NCI-H460 (cell line): ENCODE measurements at places on chromosomes 12 and 14. TPM values are rescaled to one million over a fixed set of nuclear protein-coding genes. Genes with fewer than 3 reads are reported as not detected.

The LHX5 gene
- 0.22 and 0.40 TPM in 2 replicates for total RNA-seq

The KRT83 gene
- 1.4 and 1.7 TPM in 2 replicates for total RNA-seq

The AMN gene
- total RNA-seq: 0.20 and 0.29 TPM in 2 replicates

The ENTPD5 gene
- total RNA-seq: 12.6 and 13.8 TPM in 2 replicates

The SLC25A47 gene
- not detected in 2 replicates for total RNA-seq

The FRMD6 gene
- total RNA-seq: 90.8 and 93.8 TPM in 2 replicates

The DICER1 gene
- total RNA-seq: 32.8 and 43.7 TPM in 2 replicates

The RAPGEF3 gene
- 7.6 and 10.8 TPM in 2 replicates for total RNA-seq

The BATF gene
- not detected in 2 replicates for total RNA-seq

The RDH5 gene
- total RNA-seq: 2.4 and 3.0 TPM in 2 replicates

The CCDC196 gene
- not detected in 2 replicates for total RNA-seq

The PLEK2 gene
- total RNA-seq: 5.9 and 7.1 TPM in 2 replicates

The KLRC1 gene
- 0.25 TPM in 1 of 2 replicates, not detected in the other for total RNA-seq

The KRAS gene
- total RNA-seq: 18.6 and 22.6 TPM in 2 replicates

The BCL11B gene
- total RNA-seq: 0.14 TPM in 1 of 2 replicates, not detected in the other

The NUAK1 gene
- 13.4 and 19.5 TPM in 2 replicates for total RNA-seq

The ACVRL1 gene
- total RNA-seq: not detected in 2 replicates

The RDH16 gene
- total RNA-seq: 0.05 TPM in 1 of 2 replicates, not detected in the other

The SLC10A1 gene
- total RNA-seq: 0.17 TPM in 1 of 2 replicates, not detected in the other

The APOF gene
- not detected in 2 replicates for total RNA-seq

The JPH4 gene
- total RNA-seq: not detected in 2 replicates

The HHIPL1 gene
- 0.84 and 1.0 TPM in 2 replicates for total RNA-seq

The GPR132 gene
- total RNA-seq: 0.78 TPM in 1 of 2 replicates, not detected in the other

The C12orf54 gene
- not detected in 2 replicates for total RNA-seq

The TAS2R42 gene
- total RNA-seq: not detected in 2 replicates

The WSCD2 gene
- not detected in 2 replicates for total RNA-seq

The VRTN gene
- not detected in 2 replicates for total RNA-seq

The IGFBP6 gene
- total RNA-seq: 53.1 and 54.9 TPM in 2 replicates

The MYO1A gene
- not detected in 2 replicates for total RNA-seq

The SERPINA3 gene
- total RNA-seq: not detected in 2 replicates

The KLHL33 gene
- not detected in 2 replicates for total RNA-seq

The FSCB gene
- total RNA-seq: not detected in 2 replicates

The HSPB8 gene
- 35.8 and 36.9 TPM in 2 replicates for total RNA-seq

The TAS2R8 gene
- not detected in 2 replicates for total RNA-seq

The CAND1 gene
- 79.1 and 82.8 TPM in 2 replicates for total RNA-seq

The SMIM41 gene
- total RNA-seq: 0.12 TPM in 1 of 2 replicates, not detected in the other

The PPP1R36 gene
- total RNA-seq: 0.22 and 0.61 TPM in 2 replicates

The RNU4-1 gene
- under 0.01 TPM in 1 of 2 replicates, not detected in the other for total RNA-seq

The NOS1 gene
- 0.02 TPM in 1 of 2 replicates, not detected in the other for total RNA-seq

The RHEBL1 gene
- 3.6 and 5.1 TPM in 2 replicates for total RNA-seq

The SSTR1 gene
- total RNA-seq: not detected in 2 replicates

The ERP27 gene
- total RNA-seq: not detected in 2 replicates

The RNASE7 gene
- not detected in 2 replicates for total RNA-seq

The IGF1 gene
- not detected in 2 replicates for total RNA-seq

The MAP3K9 gene
- 0.55 and 0.84 TPM in 2 replicates for total RNA-seq

The TMEM132C gene
- total RNA-seq: not detected in 2 replicates

The UNC119B gene
- 17.9 and 18.0 TPM in 2 replicates for total RNA-seq

The MORN3 gene
- total RNA-seq: 0.12 and 0.15 TPM in 2 replicates

The PRB2 gene
- total RNA-seq: not detected in 2 replicates

The AQP6 gene
- total RNA-seq: 0.17 and 0.32 TPM in 2 replicates

The IL22 gene
- total RNA-seq: not detected in 2 replicates

The TPH2 gene
- total RNA-seq: not detected in 2 replicates

The RD3L gene
- total RNA-seq: not detected in 2 replicates
